ENCODE measurements at places on chromosomes 1 and 21. TPM values are rescaled to one million over a fixed set of nuclear protein-coding genes. Genes with fewer than 3 reads are reported as not detected.

SNX7 gene
- polyA plus RNA-seq: 29.5 TPM

DNA sequence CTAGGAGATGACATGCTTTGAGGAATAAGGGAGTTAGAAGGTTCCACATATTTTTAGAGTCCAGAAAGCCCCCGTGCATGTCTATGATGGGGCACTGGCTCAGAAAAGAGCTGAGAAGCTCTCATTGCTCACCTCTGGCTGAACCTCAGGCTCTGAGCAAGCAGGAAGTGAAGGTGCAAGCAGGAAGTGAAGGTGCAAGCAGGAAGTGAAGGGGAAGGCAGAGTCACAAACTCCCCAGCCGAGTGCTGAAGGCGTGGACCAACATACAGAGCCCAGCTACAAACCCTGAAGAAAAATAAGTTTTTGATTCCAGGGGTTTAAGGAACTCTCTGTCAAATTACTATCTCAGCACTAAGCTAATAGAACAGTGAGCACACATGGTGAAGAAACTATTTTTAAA is 7.0 kb downstream of the KRTAP10-8 start:
- DNase-seq: no peak

DNA sequence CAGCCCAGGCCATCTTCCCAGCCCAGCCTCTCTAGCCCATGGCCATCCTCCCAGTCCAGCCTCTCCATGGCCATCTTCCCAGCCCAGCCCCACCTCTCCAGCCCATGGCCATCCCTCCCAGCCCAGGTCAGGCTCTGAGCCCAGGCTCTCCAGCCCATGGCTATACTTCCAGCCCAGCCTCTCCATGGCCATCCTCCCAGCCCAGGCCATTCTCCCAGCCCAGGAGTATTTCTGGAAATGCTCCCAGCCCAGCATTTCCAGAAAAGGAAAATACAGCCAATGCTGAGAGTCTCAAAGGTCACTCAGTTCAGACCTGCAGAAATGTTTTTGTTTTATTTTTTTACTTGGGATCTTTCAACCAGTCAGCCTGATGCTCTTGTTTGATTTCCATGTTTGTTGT is 70.0 kb upstream of the ZNF281 start:
- no peak for DNase-seq

GRCh38 chr1:151137789-151138188 is 8.6 kb downstream of the SEMA6C start:
- DNase-seq: no peak

GRCh38 chr1:32684167-32684811 is 18.3 kb downstream of the SYNC start:
- no peak for DNase-seq

Measured in A549 (cell line).